Activated T-helper 9 cell treated with anti-CD3 and anti-CD28 coated beads, Interleukin-2, amount 50 U/mL, for 16 hours (primary cell): ENCODE measurements at places on chromosomes 3 and 15.

DNA sequence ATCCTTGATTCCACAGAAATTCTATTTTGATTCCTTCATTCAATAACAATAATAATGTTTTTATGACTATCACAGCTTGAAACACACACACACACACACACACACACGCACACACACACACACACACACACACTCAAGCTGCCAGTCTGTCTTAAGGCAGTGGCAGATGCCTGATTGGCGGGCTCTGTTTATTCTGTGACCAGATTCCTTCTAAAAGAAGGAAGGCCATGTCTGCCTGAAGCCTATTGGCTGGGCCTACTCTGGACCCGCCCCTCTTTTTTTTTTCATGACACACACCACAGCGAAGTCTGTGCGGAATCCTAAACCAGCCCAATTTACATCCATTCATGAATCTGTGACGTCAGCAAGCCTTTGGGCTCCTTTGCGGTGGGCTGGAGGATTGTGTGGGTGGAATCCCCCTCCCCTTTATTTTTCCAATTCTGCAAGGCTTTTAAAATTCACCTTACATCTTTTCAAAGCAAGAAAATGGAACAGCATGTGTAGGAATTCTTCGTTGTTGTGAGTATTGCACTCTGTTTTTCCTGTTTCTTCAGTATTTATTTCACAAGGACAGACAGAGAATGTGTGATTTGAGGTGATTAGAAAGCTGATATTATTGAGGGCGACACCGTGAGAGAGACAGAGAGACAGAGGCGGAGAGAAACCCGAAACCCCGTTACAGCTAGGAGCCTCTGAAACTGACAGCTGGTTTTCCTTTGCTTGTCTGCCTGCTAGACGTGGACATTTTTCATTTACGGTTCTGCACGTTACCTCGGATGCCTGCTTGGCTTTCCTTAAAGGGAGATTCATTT lies at the start of gene MAP3K13:
Gene MAP3K13 (plus strand): TSS at position 287 of the 812 bp plus-strand sequence. CDS start 65,446 bp downstream, outside the sequence.
- DNase-seq: no peak

DNA sequence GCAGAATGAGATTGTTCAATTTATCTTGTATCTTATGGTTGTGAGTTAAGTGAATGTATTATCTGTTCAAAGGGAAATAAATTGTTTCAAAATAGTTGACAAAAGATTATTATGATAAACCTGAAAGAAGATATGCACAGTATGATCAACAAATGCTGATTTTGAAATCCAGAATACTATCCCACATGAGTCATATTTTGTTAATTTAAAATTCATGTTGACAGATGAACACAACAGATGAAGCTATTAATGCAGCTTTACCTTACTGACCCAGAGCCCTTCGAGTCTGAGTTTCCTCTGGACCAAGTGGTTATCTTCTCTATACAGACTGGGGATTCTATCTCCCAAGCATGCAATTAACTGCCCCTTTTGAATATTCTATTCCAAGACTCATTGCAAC lies 482.8 kb downstream of the FGF12 start:
- DNase-seq: no peak

- DNase-seq: no peak
Observed at GRCh38 chr15:50077176-50077575, 41.9 kb downstream of the ATP8B4 start.

DNA sequence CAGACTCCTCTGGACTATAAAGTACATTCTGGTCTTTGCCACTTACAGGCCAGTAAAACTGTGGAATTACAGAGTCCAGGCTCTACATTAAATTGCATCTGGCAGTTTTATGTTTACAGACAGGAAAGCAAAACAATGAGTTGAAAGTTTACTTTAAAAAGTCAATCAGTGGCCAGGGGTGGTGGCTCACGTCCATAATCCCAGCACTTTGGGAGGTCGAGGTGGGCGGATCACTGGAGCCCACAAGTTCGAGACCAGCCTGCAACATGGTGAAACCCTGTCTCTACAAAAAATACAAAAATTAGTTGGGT lies 53.8 kb downstream of the TM4SF4 start:
- DNase-seq: no peak

GRCh38 chr15:75362642-75363249 lies 5.7 kb downstream of the MAN2C1 start:
- no peak for DNase-seq

GRCh38 chr3:87198774-87199173 lies 28.3 kb upstream of the CHMP2B start:
- no peak for DNase-seq

- DNase-seq: peak; percentile 38
Observed at GRCh38 chr3:119294696-119295671, 801 bp downstream of the ARHGAP31 start.

GRCh38 chr3:79187426-79187825 lies 580.4 kb downstream of the ROBO1 start:
- no peak for DNase-seq

GRCh38 chr15:67401336-67401735 lies 119.6 kb upstream of the C15orf61 start:
- no peak for DNase-seq

GRCh38 chr15:42796955-42797782 lies 60.2 kb upstream of the CDAN1 start:
- DNase-seq: no peak

DNA sequence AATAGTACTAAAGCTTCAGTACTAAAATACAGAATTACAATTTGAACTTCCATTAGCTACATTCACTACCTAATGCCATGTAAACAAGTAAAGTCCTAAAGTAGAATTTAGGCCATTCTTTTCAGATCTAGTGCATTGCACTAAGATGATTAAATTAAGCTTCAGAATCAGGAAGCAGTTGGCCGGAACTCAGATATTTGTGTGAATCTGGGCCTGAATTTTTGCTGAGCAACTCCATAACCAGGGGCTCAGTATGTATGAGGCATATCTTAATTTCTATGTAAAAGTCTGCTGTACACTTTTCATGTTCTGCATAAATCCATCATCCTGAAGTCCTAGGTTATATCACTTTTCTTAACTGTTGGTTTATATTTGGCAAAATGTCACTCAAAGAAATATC lies 246.4 kb downstream of the RBMS3 start:
- DNase-seq: no peak

- DNase-seq: no peak
Observed at GRCh38 chr15:85750319-85751290, 44.1 kb downstream of the KLHL25 start.

DNA sequence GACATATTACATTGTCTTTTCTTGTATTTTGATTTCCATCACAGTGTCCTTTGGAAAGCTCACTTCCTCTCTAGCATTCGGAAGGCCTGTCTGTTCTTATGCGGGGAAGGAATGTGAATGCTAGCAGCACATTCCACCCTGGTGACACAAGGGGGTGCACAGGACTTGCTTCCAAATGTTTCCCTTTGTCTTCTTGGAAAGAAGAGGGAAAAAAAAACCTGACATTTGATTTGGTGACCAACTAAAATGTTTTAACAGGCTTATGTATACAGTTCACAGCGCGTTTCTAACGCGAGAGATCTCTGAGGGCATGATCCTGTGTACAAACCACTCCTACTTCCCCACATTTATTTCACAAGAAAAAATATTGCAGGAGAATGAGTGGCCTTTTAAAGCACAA lies 107.6 kb upstream of the FXR1 start:
- DNase-seq: no peak

- no peak for DNase-seq
Observed at GRCh38 chr3:30544812-30545211, 61.6 kb upstream of the TGFBR2 start.

GRCh38 chr3:143071776-143072175 lies 47.8 kb upstream of the CHST2 start:
- no peak for DNase-seq

GRCh38 chr3:174116421-174116820 lies 718.9 kb downstream of the NLGN1 start:
- DNase-seq: no peak

DNA sequence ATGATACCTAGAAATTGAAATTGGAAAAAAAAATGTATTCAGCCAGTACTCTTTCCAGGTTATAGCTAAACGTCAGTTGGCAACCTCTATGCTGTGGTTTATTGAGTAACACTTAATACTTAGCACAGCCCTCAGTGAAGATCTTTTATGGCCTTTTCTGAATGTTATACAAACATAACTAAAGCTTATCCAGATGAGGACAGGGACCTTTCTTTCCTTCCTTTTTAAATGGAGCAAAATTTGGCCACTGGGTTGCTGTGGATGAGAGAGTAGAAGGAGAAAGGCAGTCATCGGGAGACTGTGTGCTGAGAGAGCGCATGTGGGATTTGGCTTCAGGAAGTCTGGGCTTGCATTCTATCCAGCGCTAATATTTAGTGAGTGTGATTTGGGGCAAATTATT lies 36.1 kb downstream of the IGF1R start:
- no peak for DNase-seq

DNA sequence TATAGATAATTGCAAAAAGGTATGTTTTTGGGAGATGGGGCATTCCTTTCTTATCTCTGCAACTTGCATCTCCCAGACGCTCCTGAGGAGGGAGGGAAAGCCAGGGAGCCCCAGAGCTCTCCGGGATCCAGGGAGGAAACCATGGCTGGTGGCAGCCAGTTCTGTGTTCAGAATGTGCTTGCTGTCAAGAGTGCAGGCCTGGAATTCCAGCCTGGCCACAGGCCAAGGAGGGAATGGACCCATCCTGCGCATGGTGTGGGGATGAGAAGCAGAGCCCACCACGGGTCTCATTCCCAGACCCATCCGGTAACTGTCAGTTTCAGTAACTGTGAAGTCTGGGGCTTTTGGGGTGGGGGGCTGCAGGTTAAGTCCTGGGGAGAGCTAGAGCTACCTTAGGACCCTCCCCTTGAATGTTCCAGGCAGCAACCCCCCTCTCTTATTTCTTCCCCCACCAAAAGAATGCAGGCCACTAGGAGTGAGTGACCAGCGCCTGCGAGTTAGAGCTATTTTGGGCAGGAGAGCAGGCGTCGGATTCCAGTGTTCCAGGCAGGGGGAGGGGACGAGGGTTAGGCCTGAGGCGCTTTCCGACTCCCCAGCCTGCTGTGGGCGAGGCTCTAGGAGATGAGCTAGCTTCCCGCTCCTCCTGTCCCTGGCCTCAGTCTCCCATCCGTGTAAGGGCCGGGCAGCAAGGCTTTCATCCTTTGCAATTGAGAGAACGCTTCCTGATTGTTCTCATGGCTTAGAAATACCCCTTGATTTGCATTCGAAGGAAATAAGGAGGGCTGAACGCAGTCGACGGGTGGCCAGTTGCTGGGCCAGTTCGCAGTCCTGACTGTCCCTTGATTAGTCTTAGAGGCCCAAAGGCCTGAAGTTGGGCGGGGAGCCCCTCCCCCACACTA lies 781 bp upstream of the DAG1 start:
- DNase-seq: no peak

DNA sequence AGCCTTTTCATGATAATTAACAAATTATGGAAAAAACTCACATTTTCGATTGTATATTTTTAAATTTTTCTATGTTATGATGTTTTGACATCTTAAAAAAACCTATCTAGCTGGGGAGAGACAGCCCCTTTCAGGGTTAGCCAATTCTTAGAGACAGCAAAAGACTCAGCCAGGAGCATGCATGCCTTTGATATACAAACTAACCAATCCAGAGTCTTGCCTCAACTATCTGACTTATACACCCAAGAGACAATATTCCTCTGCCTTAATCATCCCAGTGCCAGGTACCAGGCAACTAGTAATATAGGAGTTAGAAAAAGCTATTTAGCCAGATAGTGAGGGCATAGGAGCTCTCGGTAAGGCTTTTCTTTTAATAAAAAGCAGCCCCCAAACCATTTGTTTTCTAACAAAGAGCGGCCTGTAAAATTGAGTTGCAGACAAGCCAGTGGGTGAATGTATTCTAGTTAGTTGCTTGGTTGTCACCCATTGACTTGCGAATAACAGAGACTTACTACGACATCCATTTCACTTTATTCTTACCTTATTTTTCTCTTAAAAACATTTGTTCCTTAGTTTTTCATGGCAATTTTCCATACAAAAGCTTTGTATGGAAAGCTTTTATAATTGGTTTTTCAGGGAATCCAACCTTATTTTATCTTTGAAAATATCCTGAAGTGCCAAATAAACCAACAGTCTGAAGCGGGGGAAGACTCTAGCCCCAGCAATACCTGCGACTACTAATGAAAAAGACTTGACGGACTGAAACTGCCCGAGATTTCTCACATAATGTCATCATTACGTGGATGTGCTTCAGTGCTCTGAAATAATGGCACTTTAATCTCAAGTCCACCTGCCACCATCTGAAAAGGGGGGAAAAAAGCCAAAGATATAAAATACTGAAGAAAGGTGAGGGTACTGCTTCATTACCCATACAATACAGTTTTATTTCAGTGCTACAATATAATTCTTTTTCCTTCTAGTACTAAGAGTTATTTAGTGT lies 64.6 kb upstream of the ATP2C1 start:
- no peak for DNase-seq

DNA sequence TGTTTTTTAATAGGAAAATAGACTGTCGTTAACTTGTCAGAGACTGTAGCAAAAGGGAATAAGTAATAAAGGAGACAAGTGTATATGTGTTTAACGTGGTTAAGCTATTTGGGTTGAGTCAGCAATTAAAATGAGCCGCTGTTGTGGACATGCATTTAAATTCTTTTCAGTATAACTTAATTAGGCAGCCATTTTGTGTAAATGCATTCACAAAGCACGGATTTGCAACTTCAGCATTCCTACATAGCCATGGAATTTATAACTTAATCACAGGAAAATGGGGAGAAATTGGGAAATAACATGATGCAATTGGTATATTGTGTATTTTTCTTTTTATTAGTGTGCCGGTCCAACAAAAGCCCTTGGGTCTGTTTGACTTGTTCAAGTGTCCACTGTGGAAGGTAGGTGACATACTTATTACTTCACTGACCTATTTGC lies 27.9 kb downstream of the USP3 start:
- DNase-seq: no peak

GRCh38 chr3:179046497-179047353 lies 24.9 kb downstream of the ZMAT3 start:
- DNase-seq: no peak

- no peak for DNase-seq
Observed at GRCh38 chr3:158961911-158962310, 160.1 kb downstream of the MFSD1 start.

DNA sequence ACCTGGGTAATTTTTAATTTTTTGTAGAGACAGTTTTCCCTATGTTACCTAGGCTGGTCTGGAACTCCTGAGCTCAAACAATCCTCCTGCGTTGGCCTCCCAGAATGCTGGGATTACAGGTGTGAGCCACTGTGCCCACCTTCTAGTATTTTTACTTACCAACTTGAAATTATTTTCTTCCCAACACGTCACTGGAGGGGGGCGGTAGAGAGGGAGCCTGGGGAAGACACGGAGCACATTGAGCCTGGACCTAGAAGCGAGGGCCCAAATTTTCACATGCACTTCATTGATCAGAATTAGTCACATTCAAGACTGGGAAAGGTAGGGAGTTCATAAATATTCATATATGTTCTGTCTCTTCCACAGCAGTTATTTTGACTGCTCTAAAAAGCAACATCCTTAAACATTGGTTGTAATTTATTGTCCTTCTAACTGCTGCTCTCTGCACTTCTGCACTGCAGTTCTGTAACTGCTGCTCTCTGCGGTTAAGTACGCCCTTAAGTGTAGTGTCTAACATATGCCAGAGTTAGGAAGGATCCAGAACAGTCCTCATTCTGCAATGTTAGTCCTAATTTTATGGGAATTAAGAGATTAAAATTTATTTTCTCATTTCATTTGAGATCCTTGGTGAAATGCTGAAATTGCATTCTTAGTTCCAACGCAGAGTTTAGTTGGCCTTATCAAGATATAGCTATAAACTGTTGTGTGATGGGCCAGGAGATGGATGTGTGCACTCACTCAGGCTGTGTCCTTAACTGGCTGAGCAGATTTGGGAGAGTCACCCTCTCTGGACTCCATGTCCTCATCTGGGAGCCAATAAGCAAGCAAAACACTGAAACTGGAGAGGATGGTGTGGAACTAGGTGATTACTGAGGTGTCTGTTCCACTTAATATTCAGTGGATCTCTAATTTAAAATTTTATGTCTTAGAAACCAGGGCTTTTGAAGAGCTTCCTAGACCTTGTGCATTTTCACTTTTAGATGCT lies 98.2 kb downstream of the STRIT1 start:
- DNase-seq: no peak
